Dorsolateral prefrontal cortex (tissue), 122 donors: ENCODE measurements at places on chromosomes 2 and 18. TPM values are rescaled to one million over a fixed set of nuclear protein-coding genes. Genes with fewer than 3 reads are reported as not detected.

The VSNL1 gene
- total RNA-seq: 716 TPM

The FKBP1B gene
- 38.2 TPM for total RNA-seq

The CCDC150 gene
- total RNA-seq: 4.4 TPM

The PIEZO2 gene
- 18.7 TPM for total RNA-seq

The TDRD15 gene
- total RNA-seq: 0.08 TPM

The DLX1 gene
- 4.5 TPM for total RNA-seq

The HMSD gene
- total RNA-seq: 1.3 TPM

The EVX2 gene
- total RNA-seq: not detected

The CFC1 gene
- 5.5 TPM for total RNA-seq

The ACADL gene
- total RNA-seq: 6.1 TPM

The RSAD2 gene
- 5.1 TPM for total RNA-seq

The PTGR3 gene
- 38.6 TPM for total RNA-seq

The IL36B gene
- total RNA-seq: not detected

The GALNT5 gene
- total RNA-seq: not detected

The MZT2B gene
- total RNA-seq: 276 TPM

The CASP10 gene
- total RNA-seq: 3.9 TPM

The EML6 gene
- 36.0 TPM for total RNA-seq

The LRRC30 gene
- not detected for total RNA-seq

The MYO3B gene
- 0.21 TPM for total RNA-seq

The CAPN13 gene
- total RNA-seq: 2.7 TPM

The PARD3B gene
- total RNA-seq: 19.1 TPM

The DOCK10 gene
- 129 TPM for total RNA-seq

The MYL12A gene
- total RNA-seq: 72.9 TPM

The FBXO48 gene
- 2.1 TPM for total RNA-seq

The SCTR gene
- not detected for total RNA-seq

The C2orf66 gene
- total RNA-seq: 0.37 TPM

The KYNU gene
- total RNA-seq: not detected

The CNNM3 gene
- total RNA-seq: 50.9 TPM

The AQP12A gene
- not detected for total RNA-seq

The CFAP65 gene
- total RNA-seq: 2.0 TPM

The NT5DC4 gene
- 1.6 TPM for total RNA-seq

The C1QL2 gene
- total RNA-seq: 8.4 TPM

The SNORC gene
- total RNA-seq: 29.7 TPM

The GLS gene
- 385 TPM for total RNA-seq

The IL1RL1 gene
- total RNA-seq: 33.6 TPM

The LGALSL gene
- 30.6 TPM for total RNA-seq

The RUFY4 gene
- 1.0 TPM for total RNA-seq

The TYW5 gene
- total RNA-seq: 10.2 TPM

The DCDC2C gene
- not detected for total RNA-seq

The APLF gene
- 7.1 TPM for total RNA-seq

The NEMP2 gene
- 2.1 TPM for total RNA-seq

The CROCC2 gene
- total RNA-seq: not detected

The PSMA8 gene
- total RNA-seq: not detected

The CLHC1 gene
- 19.1 TPM for total RNA-seq

The UGT1A4 gene
- total RNA-seq: not detected

The DNAJC5G gene
- total RNA-seq: 8.6 TPM

The EIF2B4 gene
- 34.5 TPM for total RNA-seq

The CEBPZ gene
- total RNA-seq: 28.3 TPM

The MAP2 gene
- total RNA-seq: 492 TPM

The SLC30A3 gene
- 48.7 TPM for total RNA-seq

The CYBRD1 gene
- total RNA-seq: 34.7 TPM

The GRB14 gene
- 6.5 TPM for total RNA-seq

The ALPI gene
- total RNA-seq: not detected

The DQX1 gene
- total RNA-seq: 0.53 TPM

The SP110 gene
- total RNA-seq: 9.8 TPM

The SPEG gene
- total RNA-seq: 69.1 TPM
